ENCODE measurements at places on chromosomes 3 and 15. TPM values are rescaled to one million over a fixed set of nuclear protein-coding genes. Genes with fewer than 3 reads are reported as not detected.

GRCh38 chr3:46695962-46696894 is 2.7 kb upstream of the ALS2CL start:
- peak; percentile 52 for DNase-seq

GRCh38 chr3:45595364-45596195 is 1.0 kb downstream of the LIMD1 start:
- no peak for DNase-seq

GNB4 gene
- 35.7 TPM for polyA plus RNA-seq

DNA sequence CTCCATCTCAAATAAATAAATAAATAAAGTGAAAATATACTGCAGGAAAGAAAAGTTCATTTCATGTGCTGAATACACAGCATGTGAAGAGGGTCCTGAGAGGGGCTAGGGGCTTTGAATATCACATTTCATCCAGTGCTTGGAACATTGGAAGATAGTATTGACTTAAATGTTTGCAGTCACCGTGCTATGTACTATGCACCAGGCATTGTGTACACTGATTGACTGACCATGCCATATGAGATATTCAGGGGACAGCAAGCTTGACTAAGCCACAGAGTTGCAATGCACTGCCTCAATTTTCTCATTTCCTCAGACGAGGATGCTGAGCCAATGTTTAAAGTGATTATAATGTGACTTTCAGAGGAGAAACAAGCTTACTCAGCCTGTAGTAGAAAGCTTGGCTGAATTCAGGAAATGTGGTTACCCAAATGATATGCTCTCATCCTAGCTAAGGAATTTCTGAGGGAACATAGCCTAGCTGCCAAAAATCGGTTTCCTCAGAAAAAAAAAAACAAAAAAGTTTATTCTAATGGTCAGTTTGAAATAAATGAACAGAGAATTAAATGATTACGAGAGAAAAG is 557.9 kb downstream of the FGF12 start:
- no peak for DNase-seq

DNA sequence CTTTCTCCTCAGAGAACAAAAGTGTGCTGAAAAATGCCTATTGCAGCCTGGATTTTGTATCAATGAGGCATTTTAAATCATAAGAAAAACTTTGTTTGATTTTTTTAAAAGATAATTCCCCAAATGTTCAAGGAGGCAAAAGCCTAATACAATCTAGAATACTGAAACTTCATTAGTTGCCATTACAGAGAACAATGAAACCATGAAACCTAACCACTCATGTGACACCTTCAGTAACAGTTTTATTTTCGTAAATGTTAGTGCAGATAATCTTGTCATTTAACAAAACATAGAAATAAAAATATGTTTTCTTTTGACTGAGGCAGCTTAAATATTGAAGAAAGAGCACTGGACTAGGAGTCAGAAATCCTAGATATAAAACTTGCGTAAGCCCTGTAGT is 655.9 kb downstream of the RBMS3 start:
- no peak for DNase-seq

GRCh38 chr15:70100474-70101341 is 3.0 kb upstream of the TLE3 start:
- no peak for DNase-seq

- DNase-seq: no peak
These were observed 259.5 kb downstream of the UACA start for GRCh38 chr15:70503798-70504298.

GRCh38 chr3:126345641-126346460 is 11.4 kb downstream of the KLF15 start:
- DNase-seq: no peak

All from mammary epithelial cell (primary cell).